PC-3 (cell line): ENCODE measurements at places on chromosomes 7 and 10. TPM values are rescaled to one million over a fixed set of nuclear protein-coding genes. Genes with fewer than 3 reads are reported as not detected.

GRCh38 chr10:118234683-118235082 lies 107.4 kb downstream of the FAM204A start:
- no peak for DNase-seq

TRIM4 gene
- total RNA-seq, result 11.1 and 13.9 TPM in 2 replicates

HECW1 gene
- total RNA-seq, result 3.0 and 3.6 TPM in 2 replicates

DNA sequence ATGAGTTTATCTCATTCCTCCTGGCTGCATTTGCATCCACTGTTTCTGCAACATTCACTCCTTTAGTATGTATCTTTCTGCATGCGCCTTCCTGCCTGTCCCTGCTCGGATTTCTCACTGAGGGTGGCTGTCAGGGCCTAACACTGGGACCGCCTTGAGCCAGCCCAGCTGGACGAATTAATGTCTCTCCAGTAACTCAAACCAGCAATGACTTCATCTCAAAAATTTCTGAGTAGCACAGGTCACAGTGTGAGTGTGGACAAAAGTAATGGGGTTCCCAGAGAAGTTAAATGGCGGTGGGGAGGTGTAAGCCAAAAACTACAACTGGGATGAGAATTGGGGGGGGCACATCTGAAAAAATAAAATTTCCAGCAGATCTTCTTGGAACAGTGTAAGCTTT lies 444.0 kb upstream of the MGMT start:
- DNase-seq, result no peak

GRCh38 chr7:142943706-142944268 lies 4.5 kb downstream of the LLCFC1 start:
- no peak for DNase-seq

SUFU gene
- 2.7 and 4.4 TPM in 2 replicates for total RNA-seq

DNA sequence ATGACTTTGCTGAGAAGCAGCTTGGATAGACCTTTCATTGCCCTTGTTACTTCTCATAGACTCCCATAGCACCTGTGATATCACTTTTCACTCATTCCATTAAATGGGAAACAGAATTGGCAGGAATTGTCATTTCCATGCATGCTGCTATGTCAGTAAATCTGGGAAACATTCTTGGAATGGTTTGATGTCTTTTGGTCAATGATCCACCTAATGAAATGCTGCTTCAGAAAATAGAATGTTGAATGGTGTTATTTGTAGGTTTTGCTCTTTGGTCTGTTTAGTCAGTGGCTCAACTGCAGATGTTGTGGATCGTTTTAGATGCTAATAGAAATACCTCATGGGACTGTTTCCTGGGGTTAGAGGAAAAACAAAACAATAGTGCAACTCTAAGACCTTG lies 127.8 kb downstream of the PLPP4 start:
- no peak for DNase-seq

DNA sequence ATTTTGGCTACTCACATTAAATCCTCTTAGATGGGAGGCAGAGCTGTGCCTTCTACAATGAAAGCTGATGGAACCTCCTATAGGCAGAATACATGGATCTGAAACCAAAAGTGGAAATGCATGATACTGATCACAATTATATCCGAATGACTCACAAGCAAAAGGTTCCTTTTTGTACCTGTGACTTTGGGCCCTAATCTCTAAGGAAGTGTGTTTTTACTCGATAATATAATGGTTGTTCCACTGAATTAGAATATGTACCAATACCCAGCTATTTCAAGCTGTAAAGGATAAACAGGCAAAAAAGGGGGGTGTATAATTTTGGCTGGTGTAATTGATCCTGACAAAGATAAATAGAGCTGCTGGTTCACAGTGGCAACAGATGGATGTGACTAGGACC lies 17.6 kb upstream of the LAMB1 start:
- DNase-seq, result no peak

- no peak for DNase-seq
Measured at GRCh38 chr7:157827045-157827862, 490.4 kb downstream of the DNAJB6 start.

- DNase-seq, result peak; percentile 66
Measured at GRCh38 chr10:7937315-7937945, 117.1 kb upstream of the GATA3 start.

DNA sequence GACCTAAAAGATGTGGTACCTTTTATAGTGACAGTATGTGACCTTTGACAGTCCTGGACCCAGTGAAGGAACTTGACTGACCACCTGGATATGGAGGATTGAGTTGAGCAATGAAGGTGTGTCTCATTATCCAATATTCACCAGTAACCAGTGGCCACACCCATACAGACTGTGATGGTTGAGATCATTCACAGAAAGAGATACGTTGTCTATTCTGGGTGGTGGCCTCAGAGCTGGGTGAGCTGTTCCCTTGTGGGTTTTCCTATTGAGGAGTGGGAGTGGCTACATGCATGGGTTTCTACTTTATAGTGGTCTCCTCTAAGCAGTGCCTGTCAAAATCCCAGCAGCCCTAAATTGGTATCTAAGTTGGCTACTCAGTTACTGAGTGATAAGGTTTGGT lies 507.4 kb downstream of the SORCS3 start:
- no peak for DNase-seq

- DNase-seq, result no peak
Measured at GRCh38 chr7:81051811-81052413, 133.1 kb upstream of the SEMA3C start.

DNA sequence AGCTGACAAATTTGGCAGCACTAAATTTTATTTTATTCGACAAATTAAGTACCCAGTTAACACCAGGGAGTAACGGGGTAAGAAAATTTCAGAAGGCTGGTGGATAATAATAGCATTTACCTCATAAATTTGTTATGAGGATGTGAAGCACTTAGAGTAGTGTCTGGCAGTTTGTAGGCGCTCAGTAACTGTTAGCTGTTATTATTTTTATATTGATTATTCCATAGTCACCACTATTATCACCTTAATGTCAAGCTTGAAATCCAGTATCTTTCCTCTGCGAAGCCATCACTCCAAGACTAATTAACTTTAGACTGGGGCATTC lies 563 bp upstream of the COA1 start:
- DNase-seq, result no peak

GRCh38 chr7:44375926-44376342 lies 50.5 kb upstream of the CAMK2B start:
- no peak for DNase-seq

PSMG3 gene
- 133 and 171 TPM in 2 replicates for total RNA-seq

GIMAP2 gene
- total RNA-seq, result not detected in 2 replicates

DNA sequence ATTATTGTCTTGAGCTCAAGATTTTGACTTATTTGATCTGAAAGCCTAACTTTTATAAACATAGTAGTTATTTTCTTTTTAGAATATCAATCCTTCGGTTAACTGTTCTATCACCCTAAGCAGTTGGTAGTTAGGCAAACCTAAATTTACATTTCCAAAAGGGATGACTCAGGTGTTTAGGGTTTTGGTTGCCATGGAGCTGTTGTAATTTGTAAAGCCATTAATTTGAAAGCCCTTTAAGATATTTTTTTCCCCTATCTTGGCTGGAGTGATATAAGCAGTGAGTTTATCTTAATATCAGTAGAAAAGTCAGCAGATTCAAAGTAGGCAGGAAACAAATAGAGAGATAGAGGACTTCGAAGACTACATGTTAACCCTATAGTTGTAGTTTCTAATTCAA lies 1472.6 kb upstream of the CELF2 start:
- DNase-seq, result no peak

SSC4D gene
- 0.86 and 1.3 TPM in 2 replicates for total RNA-seq

ZNF736 gene
- total RNA-seq, result 2.7 and 10.7 TPM in 2 replicates

ANKRD30A gene
- 0.12 and 0.15 TPM in 2 replicates for total RNA-seq

DNA sequence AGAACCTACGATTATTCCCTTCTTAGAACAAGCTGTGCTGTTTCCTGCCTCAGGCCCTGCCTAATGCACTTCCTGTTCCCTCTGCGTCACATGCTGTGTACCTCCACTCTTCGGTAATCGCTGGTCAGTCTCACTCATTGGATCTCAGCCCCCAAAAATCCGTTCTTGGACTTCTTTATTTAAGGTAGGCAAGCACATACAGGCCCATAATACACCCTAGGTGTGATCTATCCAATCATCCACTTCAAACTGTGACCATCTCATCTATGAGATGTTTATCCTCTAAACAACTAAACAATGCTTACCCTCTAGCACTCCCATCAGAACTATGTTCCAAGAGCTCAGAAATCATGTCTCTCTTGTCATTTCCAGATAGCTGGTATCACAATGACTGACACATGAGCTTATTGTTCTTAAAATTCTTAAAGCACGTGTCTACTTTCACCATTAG lies 83.9 kb downstream of the CADPS2 start:
- no peak for DNase-seq

DNA sequence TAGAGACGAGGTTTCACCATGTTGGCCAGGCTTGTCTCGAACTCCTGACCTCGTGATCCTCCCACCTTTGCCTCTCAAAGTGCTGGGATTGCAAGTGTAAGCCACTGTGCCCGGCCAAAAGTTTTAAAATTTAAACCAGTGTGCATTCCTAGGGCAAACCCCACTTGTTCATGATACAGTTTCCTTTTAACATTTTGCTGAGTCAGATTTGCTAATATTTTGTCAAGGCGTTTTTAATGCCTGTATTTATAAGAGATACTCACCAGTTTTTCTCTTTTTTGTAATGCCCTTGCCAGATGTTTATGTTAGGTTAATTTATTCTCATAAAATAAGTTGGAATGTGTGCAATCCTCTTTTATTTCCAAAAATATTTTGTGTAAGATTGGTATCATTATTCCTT lies 927.4 kb downstream of the DNAJB9 start:
- DNase-seq, result no peak

- no peak for DNase-seq
Measured at GRCh38 chr7:153604-154003, 38.8 kb upstream of the FAM20C start.

DNA sequence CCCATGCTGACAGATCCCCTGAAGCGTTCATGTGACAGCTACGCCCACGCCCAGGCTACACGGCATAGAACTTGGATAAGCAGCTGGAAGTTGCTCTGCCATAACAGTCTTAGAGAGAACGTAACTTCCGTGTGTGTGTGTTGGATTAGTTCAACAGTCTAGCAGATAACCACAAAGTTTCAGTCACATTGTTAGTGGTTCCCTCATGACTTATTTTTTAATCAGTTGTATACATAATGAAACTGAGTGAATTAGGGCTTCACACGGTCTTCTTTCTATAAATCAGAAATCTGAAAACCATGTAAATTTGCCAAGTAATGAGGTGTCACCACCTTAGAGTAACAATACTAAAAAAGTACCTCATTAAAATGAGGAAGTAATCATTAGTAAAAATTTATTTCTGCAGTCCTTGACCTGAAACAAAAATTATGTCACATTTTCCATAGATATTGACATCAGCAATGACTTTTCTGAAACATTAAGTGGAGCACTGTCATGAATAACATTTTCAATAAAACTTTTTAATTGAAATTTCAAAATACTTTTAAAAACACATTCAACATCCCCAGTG lies 21.7 kb upstream of the MACC1 start:
- DNase-seq, result no peak

TASOR2 gene
- 47.3 and 52.9 TPM in 2 replicates for total RNA-seq

OR2A1 gene
- 0.40 TPM in 1 of 2 replicates, not detected in the other for total RNA-seq

DNA sequence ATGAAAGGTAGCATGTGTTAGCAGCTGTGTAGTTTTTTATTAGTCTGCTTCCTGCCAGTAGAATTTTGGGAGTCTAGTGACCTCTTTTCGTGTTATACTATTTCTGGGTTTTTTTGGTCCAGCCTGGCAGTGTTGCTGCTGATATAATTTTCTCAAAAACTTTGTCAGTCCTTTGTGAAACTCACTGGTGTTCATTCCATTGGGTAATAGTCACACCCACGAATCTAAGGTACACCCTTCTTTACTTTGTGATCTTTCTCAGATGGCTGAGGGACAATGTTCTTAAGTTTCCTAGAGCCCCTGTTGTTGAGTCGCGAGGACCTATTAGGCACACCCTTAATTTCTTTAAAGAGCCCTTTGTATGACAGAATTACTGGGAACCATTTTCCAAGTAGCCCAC lies 52.3 kb downstream of the TPST1 start:
- peak; percentile 55 for DNase-seq

- DNase-seq, result no peak
Measured at GRCh38 chr10:32093650-32094049, 37.4 kb upstream of the KIF5B start.

DNA sequence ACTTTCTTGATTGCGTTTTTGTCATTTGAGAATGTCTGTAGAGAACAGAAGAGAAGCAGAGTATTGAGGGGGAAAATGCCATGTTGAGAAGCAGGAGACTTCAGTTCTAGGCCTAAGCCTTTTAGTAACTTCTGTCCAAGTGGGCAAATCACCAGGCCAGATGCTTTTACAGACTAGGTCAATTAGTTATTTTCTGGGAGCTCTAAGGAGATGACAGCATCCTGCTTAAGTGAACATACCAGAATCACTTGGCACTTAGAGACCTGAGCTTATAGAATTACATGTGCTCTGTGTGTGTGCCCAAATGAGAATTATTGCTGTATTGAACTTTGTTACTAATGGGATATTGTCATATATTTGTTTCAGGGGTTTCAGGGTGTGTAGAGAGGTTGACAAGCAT lies 24.0 kb downstream of the AGK start:
- no peak for DNase-seq

TBC1D12 gene
- total RNA-seq, result 4.5 and 8.4 TPM in 2 replicates

GRCh38 chr10:79310200-79310865 lies 36.9 kb upstream of the PPIF start:
- no peak for DNase-seq

LIPM gene
- total RNA-seq, result not detected in 2 replicates

DNA sequence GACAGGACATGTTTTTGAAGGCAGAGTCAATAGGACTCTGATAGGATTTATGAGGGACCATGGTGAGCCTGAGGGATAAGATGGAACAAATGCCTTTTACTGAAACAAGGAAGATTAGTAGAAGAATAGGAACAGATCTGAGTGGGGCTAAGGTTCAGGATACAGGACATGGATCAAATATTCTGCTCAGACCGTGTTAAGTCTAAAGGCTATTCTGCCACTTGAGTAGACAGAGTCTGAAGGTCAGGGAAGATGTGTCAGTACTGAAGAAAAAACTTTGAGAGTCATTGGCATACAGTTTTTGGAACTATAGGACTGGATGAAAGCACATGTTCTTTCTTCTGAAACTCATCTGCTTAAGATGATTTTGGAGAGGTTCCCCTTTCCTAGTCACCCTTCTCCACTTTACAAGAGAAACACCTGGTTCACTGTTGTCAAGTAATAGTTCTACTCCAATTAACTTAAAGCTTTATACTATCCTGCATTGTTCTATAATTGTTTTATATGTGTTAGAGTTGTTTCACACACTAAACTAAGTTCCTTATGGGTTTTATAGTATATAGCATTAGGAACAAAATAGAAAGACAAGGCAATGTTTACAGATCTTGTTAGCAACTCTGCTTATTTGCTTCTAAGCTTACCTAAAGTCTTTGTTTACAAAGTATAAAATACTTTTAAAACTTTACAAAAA lies 43.4 kb downstream of the WASL start:
- no peak for DNase-seq

DNA sequence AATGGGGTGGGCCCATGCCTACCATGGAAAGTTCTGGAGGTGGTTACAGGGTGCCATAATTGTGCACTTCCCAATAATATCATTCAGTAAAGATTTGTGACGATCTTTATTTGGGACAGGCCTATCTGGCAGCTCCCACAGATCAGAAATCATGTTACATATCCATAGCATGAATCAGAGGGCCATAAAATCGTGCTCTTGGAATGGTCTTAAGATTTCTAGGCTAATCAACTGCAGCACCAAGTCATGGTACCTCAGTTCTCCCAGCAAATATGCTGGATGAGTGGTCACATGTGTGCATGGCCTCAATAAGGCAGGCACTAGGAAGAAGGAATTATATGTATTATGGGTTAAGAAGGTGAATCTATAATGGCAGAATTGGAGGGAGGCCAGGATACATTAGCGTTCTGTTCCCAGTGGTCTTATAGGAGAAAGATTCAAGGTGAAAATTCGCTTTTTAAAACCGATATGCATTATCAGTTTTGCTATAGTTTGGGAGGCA lies 134.7 kb downstream of the NRP1 start:
- DNase-seq, result peak; percentile 98

ADCY1 gene
- 3.1 and 3.4 TPM in 2 replicates for total RNA-seq
